SJSA1 (cell line): ENCODE measurements at places on chromosomes 2 and 18.

DNA sequence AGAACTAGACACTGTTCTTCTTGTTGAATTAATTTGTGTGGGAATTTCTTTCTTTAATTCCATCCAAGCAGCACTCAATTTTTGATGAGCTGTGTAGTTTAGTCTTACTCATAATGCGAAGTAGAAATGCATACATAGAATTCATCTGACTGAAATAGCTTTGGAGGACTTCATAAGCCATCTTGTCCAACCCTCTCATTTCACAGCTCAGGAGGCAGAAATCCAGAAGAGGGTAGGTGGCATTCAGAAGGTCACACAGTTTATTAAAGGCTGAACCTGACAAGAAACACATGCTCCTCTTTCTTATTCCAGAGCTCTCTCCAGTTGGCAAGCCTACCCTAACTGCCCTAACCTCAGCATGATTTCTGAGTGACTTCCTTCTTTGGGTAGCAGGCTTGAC lies 169.2 kb upstream of the NOSTRIN start:
- no peak for DNase-seq

- DNase-seq = peak; percentile 54
Measured at GRCh38 chr2:176473177-176473576, 203.9 kb downstream of the MTX2 start.

DNA sequence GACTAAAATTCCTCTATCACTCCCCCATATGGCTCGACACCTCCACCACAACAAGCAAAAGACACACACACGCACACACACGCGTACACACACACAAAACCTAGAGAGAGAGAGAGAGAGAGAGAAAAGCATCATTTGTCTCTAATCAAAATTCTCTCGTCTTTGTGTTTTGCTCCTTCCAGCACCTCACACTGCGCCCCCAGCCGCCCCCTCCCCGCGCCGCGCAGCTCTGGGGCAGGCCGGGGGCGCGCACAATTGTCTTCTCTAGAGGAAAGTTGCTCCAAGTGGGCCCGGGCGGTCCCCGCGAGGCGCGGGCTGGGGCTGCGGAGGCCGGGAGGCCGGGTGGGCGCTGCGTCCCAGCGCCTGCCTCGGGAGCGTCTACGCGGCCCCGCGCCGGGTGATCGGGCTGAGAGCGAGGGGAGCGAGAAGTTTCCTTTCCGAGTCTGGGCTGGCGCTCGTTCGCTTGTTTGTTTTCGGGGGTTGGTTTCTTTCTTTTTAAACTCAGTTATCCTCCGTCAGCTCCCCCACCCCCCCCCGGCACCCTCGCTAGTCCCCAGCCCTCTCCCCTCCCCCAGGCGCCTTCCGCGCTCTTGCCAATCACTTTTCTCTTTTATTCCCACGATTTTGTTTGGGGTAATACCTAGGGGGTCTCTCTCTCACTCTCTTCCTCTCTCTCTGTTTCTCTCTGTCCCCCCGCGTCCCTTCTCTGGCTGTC lies 4.1 kb downstream of the ZEB2 start:
- peak; percentile 62 for DNase-seq

DNA sequence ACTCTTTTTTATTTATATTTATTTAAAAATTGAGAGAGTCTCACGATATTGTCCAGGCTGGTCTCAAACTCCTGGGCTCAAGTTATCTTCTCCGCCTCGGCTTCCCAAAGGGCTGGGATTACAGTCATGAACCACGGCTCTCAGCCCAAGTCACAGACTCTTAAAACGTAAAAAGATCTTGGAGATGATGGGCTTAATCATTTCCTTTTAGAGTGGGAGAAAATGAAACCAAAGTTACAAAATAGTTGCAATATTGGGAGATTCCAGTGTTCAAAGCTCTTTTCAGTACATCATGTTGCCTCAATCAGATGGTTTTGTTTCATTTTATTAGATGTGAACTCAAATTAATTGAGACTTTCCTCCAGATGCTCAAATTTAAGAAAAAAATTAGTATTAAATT lies 151.4 kb upstream of the XPO1 start:
- DNase-seq = no peak

DNA sequence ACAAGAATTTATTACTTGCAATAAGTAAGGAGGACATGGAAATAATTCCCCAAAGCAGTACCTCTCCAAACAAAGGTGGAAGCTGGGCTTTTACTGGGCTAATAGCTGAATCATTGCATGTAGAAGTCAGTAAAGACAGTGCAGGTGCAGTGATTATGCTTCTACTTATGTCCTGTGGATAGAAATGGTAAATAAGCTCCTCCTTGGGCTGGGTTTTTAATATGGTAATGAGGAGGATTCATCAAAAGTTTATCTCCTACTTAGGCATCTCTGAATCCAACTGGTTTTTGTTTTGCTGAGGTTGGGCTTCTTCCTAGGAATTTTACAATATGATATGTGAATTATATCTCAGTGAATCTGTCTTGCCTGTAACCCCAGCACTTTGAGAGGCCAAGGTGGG lies 297.4 kb upstream of the MC4R start:
- no peak for DNase-seq

DNA sequence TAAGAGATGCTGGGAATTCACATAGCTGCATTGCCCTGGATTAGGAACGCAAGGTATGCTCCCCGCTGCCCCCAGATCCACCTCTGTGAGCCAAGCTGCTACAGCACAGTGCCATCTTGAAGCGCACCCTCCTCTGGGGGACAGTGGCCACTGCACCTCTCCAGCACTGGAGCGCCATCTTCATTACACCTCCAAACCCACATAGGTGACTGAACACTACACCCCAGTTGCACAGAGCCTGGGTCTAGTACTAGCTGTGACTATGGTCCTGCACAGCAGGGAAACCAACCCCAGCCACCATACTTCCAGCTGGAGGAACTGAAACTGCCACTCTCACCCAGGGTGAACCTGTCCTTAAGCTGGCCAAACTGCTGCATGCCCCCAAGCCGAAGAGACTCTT lies 84.6 kb downstream of the TMEM237 start:
- no peak for DNase-seq

- no peak for DNase-seq
Measured at GRCh38 chr18:63224630-63225029, 94.9 kb downstream of the BCL2 start.

GRCh38 chr18:30870466-30870865 lies 172.1 kb downstream of the DSC3 start:
- no peak for DNase-seq

DNA sequence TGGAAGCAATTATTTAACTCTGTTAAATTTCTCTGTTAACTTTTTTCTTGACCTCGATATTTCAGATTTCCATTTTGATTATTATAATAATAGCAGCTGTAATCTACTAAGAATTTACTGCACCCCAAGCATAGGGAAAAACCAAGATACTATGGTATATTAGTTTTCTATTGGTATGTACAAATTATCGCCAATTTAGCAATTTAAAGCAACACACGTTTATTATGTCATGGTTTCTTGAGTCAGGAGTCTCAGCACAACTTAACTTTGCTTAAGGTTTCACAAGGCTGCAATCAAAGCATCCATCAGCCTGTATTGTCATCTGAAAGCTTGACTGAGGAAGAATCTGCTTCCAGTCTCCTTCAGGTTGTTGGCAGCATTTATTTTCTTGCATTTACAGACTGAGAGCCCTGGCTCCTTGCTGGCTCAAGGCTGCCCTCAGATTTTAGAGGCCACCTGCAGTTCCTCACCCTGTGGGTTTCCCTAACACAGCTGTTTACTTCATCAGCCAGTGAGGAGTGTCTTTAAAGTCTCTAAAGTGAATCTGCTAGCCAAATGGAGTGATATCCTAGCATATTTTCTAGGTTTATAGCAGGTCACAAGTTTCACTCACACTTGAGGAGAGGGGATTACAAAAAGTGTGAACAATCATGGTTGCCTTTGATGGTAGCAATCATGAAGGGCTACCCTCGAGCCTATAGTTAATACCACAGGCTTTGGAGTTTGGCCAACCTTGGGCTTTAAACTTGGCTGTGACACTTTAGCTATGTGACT lies 4.4 kb upstream of the VPS54 start:
- DNase-seq = no peak

DNA sequence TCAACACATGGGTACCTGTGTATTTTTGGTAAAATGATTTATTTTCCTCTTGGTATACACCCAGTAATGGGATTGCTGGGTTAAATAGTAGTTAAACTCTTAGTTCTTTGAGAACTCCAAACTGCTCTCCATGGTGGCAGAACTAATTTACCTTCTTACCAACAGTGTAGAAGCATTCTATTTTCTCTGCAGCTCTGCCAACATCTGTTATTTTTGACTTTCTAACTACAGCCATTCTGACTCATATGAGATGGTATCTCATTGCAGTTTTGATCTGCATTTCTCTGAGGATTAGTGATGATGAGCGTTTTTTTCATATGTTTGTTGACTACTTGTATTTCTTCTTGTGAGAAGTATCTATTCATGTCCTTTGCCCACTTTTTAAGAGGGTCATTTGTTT lies 180.6 kb downstream of the FSIP2 start:
- no peak for DNase-seq

DNA sequence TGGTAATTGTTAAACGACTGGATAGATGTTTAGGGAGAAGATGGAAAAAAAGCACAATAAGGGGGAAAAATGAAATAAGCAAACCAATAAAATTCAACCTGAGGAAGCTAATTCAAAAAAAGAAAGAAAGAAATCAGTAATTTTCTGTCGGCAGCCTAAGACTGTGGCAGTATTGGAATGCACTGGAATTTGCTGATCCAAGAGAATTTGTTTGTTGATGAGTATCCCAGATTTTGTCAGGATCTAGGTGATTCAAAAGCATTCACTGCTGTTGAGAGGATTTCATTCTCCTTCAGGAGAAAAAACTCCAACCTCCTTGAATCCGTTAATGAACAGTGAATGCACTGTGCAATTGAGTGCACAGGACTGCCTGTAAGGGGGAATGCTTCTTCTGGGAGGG lies 546.7 kb downstream of the CNTNAP5 start:
- DNase-seq = no peak

GRCh38 chr2:65880436-65880835 lies 448.0 kb upstream of the SPRED2 start:
- DNase-seq = no peak
